ENCODE measurements at places on chromosomes 7 and 10. TPM values are rescaled to one million over a fixed set of nuclear protein-coding genes. Genes with fewer than 3 reads are reported as not detected.

DNA sequence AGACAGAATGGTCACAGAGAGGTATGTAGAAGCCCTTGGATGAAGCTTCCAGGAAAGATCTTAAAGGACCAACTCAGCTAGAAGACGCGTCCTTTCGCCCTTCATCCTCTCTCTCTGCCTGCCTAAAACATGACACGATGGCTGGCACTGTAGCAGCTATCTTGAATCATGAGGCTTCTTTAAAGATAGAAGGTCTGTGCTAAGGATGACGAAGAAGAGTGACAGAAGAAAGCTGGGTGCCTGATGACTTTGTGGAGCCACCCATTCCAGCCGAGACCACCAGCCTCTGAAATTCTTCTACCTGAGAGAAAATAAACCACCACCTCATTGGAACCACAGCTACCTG is 25.5 kb downstream of the WDR86 start:
- DNase-seq: no peak

- no peak for DNase-seq
Observed at GRCh38 chr7:85078181-85078580, 108.7 kb downstream of the SEMA3D start.

DNA sequence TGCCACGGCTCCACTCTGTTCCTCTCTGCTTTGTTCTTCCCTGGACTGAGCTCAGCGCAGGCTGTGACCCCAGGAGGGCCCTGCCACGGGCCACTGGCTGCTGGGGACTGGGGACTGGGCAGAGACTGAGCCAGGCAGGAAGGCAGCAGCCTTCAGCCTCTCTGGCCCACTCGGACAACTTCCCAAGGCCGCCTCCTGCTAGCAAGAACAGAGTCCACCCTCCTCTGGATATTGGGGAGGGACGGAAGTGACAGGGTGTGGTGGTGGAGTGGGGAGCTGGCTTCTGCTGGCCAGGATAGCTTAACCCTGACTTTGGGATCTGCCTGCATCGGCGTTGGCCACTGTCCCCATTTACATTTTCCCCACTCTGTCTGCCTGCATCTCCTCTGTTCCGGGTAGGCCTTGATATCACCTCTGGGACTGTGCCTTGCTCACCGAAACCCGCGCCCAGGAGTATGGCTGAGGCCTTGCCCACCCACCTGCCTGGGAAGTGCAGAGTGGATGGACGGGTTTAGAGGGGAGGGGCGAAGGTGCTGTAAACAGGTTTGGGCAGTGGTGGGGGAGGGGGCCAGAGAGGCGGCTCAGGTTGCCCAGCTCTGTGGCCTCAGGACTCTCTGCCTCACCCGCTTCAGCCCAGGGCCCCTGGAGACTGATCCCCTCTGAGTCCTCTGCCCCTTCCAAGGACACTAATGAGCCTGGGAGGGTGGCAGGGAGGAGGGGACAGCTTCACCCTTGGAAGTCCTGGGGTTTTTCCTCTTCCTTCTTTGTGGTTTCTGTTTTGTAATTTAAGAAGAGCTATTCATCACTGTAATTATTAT is 1.2 kb downstream of the CLDN4 start:
- peak; percentile 87 for DNase-seq

DNA sequence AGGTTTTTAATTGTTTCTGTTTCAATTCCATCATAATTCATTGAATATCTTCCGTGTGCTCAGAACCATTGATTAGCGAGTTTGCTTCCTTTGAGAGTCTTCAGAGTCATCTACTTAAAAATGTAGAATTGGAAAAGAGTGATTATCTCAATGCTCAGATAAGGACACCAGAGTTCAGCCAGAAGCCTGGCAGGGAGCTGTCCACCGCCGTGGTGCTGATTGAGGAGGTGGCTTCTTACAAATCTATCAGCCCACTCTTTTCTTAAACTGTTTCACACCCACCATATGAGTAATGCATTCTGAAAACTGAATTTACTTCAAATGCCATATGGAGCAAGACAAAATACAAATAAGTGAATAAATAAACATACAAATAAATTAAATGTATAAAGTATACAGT is 79.3 kb downstream of the INSYN2A start:
- DNase-seq: peak; percentile 69

DNA sequence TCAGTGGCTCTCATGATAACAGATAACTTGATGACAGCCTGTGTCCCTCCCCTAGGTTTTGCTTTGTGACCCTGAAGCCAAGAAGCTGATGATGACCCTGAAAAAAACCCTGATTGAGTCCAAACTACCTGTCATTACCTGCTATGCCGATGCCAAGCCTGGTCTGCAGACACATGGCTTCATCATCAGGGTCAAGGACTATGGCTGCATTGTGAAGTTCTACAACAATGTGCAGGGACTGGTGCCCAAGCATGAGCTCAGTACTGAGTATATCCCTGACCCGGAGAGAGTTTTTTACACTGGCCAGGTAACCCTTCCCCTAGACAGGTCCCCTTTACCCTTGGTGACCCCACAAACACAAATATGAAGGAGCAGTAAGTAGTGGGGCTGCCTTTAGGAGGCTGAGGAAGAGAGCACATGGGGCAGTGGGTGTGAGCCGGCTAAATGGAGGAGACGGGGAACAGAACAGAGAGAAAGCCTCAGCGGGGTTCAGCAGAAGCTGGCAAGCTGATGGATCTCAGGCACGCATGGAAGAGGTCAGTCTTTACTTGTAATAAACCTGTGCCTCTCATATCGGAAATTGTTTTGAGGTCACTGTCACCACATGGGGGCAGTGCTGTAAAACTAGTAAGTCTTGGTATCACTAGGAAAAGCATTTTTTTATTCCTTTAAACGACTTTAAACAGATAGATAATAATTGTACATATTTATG is 20.2 kb downstream of the PDCD11 start:
- DNase-seq: peak; percentile 31

The NPFFR1 gene
- total RNA-seq: 0.10 TPM

The SCIN gene
- total RNA-seq: 77.1 TPM

GRCh38 chr7:157541295-157542067 is 204.7 kb downstream of the DNAJB6 start:
- peak; percentile 7 for DNase-seq

The SPAG6 gene
- not detected for total RNA-seq

DNA sequence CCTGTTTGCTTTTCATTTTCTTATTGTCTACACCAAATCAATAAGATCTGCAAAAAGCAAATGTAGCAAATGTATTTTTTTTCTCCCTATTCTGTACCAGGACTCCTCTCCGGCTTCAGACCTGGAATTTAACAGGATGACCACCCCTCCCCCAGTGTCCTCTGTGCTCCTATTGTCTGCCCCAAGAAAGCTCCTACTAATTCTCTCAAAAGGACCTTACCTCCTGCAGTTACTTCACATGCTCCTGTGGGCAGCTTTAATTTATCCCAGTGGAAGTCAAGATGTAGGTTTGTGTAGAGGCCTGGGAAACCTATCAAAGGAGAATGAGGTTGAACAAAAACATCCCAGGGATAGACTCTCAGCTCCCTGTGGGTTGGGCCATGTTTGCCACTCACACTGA is 31.3 kb downstream of the PLXNA4 start:
- no peak for DNase-seq

GRCh38 chr10:107930037-107930436 is 765.5 kb upstream of the SORCS1 start:
- DNase-seq: no peak

- DNase-seq: no peak
Observed at GRCh38 chr10:4131407-4132215, 346.6 kb upstream of the KLF6 start.

- no peak for DNase-seq
Observed at GRCh38 chr7:97130417-97131139, 13.1 kb downstream of the SDHAF3 start.

The ASB15 gene
- total RNA-seq: not detected

DNA sequence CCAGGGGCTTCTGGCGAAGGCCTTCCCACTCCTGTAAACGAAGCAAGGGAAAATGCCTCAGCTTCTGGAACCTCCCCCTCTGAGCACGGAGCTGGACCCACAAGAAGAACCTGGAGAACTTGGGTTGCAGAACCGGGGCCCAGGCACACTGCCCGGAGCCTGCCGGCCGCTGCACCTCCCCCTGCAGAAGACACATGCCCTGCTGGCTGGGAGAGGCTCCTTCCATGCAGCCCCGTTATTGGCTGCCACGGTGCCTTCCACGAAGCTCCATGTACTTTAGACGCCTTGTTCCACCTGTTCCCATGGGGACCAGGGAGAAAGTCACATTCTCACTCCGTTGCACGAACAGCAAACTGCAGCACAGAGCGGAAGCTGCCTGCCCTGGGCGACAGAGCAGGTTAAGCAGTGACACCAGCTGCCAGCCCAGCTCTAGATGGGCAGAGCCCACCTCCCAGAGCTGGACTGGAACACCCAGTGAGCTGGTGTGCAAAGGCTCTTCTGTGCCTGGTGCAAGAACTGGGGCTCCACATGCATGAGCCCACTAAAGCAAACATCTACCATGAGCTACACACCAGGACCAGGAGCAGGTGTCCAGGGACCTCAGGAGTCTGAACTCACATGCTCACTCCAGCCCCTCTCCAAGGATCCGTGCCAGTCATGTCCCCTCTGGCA is 70.1 kb downstream of the TNS3 start:
- peak; percentile 17 for DNase-seq

GRCh38 chr7:17546592-17546991 is 248.1 kb downstream of the AHR start:
- DNase-seq: no peak

- DNase-seq: no peak
Observed at GRCh38 chr7:107874605-107875446, 16.2 kb upstream of the DLD start.

The MSANTD7 gene
- 14.1 TPM for total RNA-seq

DNA sequence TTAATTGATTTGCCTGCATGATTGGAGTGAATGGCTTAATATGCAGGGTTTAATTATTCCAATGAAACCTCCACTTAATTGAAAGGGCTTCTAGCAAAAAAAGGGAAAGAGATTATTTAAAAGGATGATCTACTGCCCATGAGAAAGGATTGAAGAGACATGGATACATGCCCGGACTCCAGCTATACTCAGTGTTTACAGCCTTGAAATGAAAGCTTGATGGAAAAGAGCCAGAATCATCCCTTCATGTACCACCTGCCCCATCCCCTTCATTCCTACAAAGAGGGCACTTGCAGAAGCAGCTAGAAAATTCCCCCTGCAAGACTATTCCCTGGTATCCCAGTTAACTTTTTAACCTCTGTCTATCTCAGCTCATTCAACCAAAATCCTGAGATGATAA is 78.4 kb downstream of the CARD11 start:
- DNase-seq: no peak

- peak; percentile 6 for DNase-seq
Observed at GRCh38 chr10:62183442-62183841, 85.2 kb downstream of the RTKN2 start.

DNA sequence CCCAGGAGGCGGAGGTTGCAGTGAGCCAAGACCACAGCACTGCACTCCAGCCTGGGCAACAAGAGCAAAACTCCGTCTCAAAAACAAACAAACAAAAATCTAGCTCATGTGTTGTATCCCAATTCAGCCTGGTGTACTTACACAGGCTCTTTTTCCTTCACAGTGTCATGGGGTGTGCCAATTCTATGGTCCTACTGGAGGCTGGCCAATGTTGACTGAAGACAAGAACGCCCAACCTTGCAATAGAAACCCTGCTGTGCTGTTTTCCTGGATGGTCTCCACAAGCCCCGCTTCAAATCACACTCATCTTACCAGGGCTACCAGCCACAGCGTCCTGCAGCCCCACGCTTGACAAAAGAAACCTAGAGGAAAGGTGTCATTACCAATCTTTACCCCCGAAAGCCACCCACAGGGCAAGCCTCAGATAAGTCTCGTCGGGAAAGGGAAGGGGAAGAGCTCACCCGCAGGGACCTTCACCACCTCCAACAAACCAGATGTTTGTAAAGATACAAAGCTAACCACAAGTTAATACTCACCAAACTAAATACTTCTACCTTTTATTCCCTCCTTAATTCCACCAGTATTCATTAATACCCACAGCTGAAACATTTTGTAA is 64.8 kb downstream of the TNS3 start:
- peak; percentile 81 for DNase-seq

DNA sequence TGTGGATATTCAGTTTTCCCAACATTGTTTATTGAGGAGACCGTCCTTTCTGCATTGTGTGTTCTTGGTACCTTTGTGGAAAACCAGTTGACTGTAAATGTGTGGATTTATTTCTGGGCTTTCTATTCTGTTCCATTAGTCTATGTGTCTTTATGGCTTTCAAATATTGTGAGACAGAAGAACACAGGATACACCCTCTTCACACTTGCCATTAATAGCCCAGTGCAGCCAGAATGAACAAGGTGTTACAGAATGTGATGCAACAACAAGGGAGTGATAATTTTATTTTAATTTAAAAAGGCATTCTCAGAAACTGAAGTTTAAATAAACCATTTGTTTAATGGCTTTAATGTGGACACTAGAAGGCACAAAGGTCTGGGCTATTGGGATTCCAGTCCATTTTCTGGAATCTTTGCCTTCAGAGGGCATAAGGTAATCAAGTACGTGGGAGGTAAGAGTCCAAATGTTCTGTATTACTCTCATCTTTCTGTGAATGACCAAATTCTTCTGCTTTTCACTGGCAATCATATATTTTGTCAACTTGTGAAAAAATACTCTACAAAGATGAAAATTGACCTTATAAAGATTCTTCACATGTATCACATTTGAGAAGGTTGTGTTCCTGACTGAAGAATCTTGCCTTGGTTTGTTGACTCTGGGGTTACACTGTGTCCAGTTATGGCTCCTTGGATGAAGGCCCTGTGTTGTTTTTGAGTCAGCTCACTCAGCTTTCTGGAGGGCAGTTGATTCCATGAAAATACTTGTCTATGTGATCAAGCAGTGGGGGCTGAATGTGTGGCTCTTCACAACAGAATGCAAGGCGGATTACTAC is 962.7 kb downstream of the LRMDA start:
- no peak for DNase-seq

DNA sequence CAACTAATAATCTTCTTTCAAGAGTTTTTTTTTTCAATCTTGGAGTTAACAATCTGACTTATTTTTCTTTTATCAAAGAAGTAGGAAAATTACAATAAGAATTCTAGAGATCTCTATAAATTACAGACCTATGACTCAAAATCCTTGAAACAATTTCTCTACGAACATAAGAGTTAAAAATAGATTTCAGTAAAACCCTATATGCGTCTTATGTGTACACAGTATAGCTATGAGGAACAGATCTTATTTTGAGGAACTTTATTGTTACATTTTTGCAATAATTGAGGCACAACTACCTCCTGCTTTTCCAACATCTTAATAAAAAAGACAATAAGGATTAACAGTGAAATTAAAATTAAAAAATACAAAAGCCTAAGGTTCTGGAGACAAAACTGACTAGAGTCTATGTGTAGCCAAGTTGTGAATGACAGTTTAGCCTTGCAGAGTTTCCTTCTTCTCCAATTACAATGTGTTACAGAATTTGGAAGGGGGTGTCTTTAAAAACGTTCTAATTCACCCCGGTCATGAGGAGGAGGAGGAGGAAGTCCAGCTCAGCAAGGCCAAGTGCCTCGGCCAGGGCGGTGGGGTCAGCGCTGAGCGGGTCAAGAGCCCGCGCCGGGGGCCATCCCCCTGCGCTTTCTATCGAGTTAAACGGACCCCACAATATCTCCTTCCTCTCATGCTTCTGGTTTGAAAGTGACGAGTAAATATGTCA is 40.5 kb downstream of the AMZ1 start:
- DNase-seq: no peak

DNA sequence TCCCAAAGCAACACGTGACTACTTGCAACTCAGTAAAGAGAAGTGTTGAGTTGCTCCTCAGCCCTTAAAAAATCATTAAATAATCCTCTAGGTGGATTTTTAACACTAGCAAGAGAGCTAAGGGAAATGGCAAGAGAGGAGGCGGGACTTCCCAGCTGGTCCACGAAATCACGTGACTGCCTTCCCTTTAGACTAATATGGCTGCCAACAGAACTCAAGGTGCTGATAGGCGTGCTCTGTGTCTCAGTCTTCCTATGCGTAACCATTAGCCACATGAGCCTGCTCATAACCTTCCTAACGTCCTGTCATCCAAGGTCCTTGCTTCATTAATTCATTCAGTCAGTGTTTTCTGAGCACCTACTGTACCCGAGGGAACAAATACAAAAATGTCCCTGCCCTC is 66.0 kb downstream of the RSU1 start:
- DNase-seq: no peak

All from mucosa of descending colon (tissue), 3 donors.